ENCODE measurements at places on chromosomes 5 and 9.

DNA sequence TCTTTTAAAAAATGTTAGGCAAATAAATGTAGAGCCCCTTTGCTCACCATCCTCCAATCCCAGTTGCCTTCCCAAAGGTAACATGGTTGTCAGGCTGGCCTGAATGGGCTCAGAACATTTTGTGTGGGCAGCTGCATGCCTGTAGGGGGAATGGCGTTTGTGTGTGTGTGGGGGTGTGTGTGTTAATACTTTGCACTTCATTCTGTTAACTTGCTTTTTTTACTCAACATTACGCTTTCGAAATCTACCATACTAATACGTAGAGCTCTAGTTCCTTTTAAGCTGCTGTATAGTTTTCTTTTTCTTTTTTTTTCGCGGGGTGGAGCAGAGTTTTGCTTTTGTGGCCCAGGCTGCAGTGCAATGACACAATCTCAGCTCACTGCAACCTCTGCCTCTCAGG, 14.0 kb downstream of the MYOZ3 start:
- no peak for DNase-seq

- no peak for DNase-seq
These were observed 19.0 kb downstream of the CARTPT start for GRCh38 chr5:71737931-71738539.

DNA sequence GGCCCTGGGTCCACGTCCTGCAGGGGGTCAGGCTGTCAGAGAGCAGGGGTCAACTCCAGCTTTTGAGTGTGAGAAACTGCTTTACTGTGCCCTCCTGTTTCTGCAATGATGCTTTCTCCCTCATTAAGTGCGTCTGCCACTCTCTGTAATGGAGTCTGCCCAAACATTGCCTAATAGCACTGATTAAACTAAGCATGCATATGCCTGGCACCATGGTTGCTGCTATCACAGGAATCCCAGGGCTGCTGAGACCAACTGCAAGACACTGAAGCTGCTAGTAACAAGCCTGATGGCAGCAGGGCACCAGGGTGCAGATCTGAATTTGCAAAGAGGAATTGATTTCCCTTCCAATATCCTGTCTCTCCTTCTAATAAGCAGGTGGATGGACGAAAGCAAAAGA, 125.3 kb downstream of the SLC24A2 start:
- no peak for DNase-seq

DNA sequence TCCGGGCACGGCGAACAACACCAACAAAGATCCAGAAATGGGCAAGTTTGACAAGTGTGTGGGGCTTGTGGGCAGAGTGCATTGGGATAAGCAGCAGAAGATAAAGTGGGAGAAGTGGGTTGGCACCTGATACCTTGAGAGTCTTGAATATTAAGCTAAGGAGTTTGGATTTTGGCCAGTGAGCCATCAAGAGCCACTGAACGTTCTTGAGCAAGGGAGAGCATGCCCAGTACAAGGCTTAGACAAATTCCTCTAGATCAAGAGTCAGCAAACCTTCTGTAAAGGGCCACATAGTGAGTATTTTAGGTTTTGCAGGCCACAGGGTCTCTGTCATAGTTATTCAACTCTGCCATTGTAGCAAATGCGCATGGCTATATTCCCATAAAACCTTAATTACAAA, 26.6 kb upstream of the TRMT10B start:
- no peak for DNase-seq

DNA sequence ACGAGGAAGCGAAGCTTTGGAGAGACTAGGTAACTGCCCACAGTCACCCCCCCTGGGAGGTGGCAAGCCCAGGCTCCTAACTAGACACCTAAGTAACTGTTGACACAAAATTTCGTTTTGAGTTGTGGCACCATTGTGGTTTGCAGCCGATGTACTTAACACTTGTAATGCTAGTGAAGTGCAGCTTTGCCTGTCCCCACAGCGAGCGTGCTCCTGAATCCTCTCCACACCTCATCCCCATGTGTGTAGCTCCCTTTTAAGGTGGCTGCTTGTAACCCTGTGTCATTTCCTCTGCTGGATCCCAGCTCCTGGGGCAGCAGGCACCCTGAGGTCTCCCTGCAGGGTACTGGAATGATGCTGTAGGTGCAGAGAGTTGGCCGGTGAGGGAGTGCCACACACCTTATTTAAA, 114.9 kb downstream of the TRIO start:
- no peak for DNase-seq

DNA sequence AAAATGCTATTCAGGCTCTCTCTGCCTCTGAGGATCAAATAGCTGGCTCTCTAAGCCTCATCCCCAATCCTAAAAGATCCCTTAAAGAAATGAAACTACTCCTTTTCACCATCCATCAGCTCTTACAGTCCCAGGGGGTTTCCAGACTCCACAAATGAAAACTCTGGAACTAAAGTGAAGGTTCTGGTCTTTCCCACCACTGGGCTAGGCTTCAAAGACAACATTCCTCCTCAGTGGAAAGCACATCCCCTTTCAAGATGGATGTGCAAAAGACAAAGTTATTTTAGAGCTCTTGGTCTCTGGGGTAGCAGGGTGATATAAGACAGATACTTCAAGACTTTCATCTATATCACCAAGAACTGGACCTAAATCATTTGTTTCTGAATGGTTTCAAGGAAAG, 106.9 kb downstream of the DCP2 start:
- DNase-seq: no peak

- DNase-seq: no peak
These were observed 235.8 kb downstream of the ROR2 start for GRCh38 chr9:91714020-91714806.

DNA sequence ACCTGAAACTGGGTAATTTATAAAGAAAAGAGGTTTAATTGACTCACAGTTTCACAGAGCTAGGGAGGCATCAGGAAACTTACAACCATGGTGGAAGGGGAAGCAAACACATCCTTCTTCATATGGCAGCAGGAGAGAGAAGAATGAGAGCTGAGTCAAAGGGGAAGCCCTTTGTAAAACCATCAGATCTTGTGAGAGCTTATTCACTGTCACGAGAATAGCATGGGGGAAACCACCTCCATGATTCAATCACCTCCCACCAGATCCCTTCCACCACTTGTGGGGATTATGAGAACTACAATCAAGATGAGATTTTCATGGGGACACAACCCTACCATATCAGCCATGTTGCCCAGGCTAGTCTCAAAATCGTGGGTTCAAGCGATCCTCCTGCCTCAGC, 143.4 kb downstream of the FGF18 start:
- DNase-seq: no peak

GRCh38 chr5:62432621-62433064, 20.1 kb downstream of the IPO11 start:
- DNase-seq: no peak

DNA sequence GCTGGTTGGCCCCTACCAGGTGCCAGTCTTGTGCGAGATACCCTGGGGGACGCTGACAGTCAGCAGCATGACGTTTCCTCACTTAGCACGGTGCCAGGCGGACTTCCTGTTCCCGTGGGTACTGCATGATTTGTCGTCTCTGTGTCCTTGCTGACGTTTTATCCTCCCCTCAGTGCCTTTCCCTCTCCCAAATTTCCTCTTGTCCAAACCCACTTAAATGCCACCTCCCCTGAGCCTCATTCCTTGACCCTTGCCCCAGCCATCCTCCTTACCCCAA, 60.6 kb upstream of the SAP30L start:
- DNase-seq: no peak

DNA sequence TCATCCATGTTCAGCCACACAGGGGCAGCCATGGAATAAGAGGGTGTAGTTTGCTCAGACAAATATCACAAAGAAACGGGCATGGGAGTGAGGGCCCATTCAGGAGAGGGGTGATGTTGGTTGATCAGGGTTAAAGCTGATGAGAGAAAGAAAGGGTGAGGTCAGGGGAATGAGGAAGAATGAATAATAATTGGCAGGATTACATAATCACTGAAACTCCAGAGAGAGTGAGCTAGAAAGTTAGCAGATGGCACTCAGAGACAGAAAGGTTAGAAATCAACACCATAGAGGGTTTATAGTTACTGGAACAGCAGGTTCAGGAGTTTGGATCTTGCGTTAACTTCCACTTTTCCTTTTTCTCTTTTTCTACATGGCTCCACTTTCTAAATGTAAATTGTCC, 113.9 kb downstream of the TAF11L14 start:
- DNase-seq: no peak

- no peak for DNase-seq
These were observed 42.8 kb downstream of the SNX30 start for GRCh38 chr9:112793213-112793810.

DNA sequence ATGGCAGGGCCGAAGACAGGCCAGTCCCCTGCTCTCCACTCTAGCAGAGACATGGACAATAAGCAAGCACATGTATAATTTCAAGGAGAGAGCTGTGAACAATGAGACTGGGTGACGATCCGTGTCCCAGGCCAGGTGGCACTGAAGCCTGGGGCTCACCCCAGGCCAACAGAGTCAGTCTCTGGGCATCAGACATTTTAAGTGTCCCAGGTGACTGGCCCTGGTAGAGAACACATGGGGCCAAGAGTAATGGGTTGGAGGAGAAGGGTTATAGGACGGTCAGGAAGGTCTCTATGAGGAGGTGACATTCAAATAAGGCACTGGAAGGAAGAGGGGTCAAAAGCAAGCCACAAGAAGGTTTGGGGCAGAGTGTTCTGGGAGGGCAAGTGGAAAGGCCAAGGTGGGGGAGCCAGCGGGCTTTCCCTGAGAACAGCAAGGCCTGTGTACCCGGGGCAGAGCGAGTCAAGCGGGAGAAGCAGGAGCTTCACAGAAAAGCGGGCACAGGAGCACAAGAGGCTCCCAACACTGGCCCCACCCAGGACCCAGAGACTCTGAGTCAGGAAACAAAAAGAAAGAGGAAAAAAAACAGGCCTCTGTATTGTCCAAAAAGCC, 1.1 kb upstream of the AKNA start:
- no peak for DNase-seq

All from D721Med (cell line).